ENCODE measurements at places on chromosomes 4 and X.

GRCh38 chrX:119150163-119151050 lies 22.8 kb upstream of the KIAA1210 start:
- no peak for DNase-seq

DNA sequence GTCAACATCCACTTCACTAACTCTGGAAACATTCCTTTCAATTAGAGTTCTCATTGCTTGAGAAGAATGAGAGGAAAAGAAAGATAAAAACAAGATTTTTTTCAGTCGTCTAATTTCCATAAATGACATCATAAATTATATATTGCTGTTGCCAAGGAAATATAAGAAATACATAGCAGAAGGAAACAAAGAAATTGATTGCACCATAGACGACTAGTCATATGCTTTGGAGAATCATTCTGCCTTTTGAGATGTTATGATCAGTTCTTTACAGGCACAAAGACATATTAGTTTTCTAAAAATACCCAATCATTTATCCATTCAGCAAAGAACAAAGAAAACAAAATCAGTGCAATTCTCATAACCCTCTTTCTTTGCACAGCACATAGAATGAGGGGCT lies 672 bp upstream of the C1QTNF7 start:
- no peak for DNase-seq

- DNase-seq: no peak
Observed at GRCh38 chr4:172357006-172357540, 543.9 kb downstream of the GALNTL6 start.

DNA sequence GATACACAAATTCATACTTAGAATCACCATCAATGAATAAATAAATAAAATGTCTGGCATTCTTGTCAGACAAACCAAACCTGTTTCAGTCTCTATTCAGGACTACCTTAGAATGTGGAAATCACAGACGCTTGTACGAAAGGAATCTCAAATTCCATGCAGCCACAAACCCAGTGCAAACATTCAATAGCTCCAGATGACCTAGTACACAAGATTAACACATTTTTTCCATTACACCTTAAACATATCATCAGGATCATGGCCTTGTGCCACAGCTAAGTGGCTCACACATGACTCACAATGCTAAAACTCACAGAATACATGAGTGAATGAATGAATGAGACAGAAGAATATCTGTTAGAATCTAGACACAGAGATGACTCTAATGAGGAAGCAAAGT lies 134.2 kb downstream of the PWWP3B start:
- DNase-seq: no peak

- no peak for DNase-seq
Observed at GRCh38 chr4:39464886-39465501, 6.1 kb downstream of the LIAS start.

GRCh38 chrX:2889045-2889605 lies 40.0 kb downstream of the ARSD start:
- DNase-seq: no peak

GRCh38 chr4:13294961-13295605 lies 189.1 kb downstream of the RAB28 start:
- no peak for DNase-seq

GRCh38 chrX:43707812-43708548 lies 51.9 kb downstream of the MAOA start:
- no peak for DNase-seq

DNA sequence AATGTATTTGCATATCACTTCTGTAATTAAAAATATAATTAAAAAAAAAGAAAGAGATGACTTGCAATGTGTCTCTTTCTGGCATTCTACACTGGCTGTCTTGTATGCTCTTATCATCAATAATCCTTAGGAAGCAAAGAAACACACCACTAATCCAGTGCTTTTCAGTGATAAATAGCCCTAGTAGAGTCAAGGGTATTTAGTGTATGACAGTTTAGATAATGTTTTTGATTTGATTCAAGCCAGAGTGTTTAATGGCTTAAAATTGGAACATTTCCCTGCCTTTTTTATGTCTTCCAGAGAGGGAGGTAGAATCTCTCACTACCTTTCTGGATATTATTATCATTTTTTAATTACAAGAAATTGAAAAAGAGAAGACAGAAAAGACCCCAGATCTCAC lies 48.6 kb upstream of the CXCL8 start:
- DNase-seq: no peak

GRCh38 chr4:42555828-42556227 lies 101.1 kb downstream of the ATP8A1 start:
- DNase-seq: no peak

DNA sequence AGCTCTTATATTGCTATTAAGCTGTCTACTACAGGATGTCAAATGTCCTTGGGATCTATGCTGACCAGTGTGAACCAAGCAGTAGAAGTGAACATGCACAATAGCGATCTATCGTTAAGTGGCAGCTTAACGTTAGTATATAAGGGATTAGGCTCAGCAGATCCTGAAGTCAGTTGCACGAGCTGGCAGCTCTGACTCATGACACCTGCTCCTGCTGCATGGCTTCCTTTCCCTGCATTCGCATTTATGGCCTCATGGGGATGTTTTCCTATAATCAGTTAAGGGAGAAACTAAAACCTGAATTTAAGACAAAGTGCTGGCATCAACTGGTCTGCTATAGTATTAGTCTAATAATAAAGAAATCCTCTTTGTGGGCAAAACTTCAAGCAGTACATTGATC lies 12.7 kb upstream of the MCUB start:
- no peak for DNase-seq

- no peak for DNase-seq
Observed at GRCh38 chrX:11334165-11334564, 41.0 kb downstream of the AMELX start.

DNA sequence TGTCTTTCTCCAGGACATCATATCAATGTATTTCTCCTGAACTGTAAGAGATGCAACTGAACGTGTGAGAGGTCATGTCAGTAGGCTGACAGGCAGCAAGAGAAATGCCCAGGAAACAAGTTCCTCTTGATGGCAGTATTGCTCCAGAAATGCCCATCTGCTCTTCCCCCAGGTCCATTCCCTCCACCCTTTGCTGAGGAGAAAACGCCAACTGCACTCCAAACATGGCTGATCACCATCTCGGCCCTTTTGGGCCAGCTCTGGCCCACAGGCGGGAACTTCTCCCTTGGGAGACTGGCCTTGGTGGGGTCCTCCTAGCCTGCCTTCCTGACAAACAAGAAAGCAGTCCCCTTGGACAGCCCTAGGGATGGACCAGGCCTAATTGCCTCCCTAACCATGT lies 276.5 kb upstream of the AGTR2 start:
- DNase-seq: no peak

DNA sequence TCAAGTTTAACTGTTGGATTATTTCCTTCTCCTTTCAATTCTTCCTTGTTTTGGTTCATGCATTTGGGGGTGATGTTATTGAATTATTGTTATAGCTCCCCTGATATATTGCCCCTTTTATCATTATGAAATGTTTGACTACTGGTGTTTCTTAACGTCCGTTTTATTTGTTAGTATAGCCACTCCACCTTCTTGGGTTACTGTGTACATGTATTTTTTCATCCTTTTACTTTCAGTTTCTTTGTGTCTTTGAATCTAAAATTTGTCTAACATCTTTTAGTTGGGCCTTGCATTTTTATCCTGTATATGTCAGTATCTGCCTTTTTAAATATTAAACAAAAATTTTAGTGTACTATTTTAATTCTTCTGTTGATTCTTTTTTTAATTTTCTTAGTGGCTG lies 88.7 kb downstream of the TNIP2 start:
- DNase-seq: no peak
